ENCODE measurements at places on chromosomes 16 and 17.

DNA sequence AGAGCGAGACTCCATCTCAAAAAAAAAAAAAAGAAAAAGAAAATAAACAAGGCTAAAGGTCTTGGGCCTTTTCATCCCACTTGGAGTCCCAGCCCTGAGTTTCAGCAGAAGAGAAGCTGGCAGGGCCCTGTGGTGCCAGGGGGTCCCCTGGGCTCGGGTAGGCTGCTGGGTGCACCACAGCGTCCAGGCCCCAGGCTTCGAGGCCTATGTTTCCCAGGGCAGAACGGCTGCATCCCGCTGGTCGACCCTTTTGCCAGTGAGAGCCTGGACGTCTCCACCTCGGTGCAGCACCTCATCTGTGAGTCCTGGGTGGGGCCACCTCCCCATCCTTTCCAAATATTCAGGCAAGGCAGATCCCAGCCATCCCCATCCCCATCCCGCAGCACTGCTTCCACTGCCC is 2.2 kb downstream of the TMEM235 start:
- DNase-seq, result no peak

GRCh38 chr17:49734515-49735490 is 27.0 kb upstream of the SLC35B1 start:
- DNase-seq, result no peak

GRCh38 chr17:59719526-59719925 is 12.1 kb downstream of the VMP1 start:
- no peak for DNase-seq

- no peak for DNase-seq
Observed at GRCh38 chr17:49546546-49547535, 28.8 kb upstream of the NXPH3 start.

GRCh38 chr17:17792037-17792550 is 44.7 kb downstream of the SREBF1 start:
- DNase-seq, result no peak

GRCh38 chr17:30041551-30041950 is 75.1 kb upstream of the NSRP1 start:
- no peak for DNase-seq

DNA sequence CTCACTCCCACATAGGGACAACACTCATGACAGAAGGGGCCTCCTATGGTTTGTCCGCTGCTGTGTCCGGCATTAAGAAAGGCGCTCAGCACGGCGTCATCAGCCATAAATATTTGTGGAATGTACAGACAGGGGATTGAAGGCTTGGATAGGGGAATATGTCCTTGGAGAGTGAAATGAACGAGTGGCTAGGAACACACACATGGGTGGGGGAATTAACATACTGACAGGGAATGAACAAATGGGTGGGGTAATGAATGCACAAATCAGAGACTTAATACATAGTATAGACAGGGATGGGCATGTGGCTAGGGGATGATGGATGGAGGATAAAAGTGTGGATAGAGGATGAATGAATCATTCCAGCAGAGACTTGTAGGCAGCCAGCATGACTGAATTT is 154.0 kb upstream of the HSBP1 start:
- DNase-seq, result no peak

- DNase-seq, result no peak
Observed at GRCh38 chr17:11880714-11881113, 116.6 kb downstream of the ZNF18 start.

DNA sequence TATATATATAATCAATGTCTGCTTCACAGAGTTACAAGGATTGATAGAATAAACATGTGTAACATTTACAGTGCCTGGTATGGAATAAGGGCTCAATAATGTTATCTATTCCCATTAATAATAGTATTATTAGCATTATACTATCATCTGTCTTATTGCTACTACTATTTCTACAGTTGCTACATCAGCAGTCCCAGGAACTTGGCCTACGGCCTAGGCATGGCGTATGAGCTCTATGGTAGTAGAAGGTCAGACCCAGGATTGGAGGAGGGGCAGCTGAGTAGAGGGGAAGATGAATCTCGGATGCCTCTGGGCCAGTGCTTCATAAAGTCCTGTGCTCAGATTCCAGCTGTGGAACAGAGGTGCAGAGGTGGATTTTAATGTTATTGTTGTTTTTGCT is 146.3 kb upstream of the TBX2 start:
- no peak for DNase-seq

DNA sequence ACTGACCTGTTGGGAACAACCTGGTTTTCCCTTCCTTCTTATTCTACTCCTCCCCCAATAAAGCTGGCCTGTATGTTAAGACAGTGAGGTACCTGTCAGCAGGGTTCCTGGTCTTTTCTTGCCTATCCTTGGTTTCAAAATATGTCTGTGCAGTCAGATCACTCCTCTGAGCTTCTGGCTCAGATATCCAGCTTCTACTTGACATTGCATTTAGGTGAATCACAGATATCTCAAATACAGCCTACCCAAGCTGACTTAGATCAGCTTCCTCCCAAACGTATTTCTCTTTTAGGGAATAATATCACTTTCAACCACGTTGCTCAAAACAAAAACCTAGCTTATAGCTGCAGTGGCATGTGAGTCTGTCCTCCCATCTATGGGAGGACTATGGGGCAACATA is 48.7 kb downstream of the TEX14 start:
- DNase-seq, result no peak

- no peak for DNase-seq
Observed at GRCh38 chr17:76953946-76954345, 85.7 kb downstream of the MGAT5B start.

DNA sequence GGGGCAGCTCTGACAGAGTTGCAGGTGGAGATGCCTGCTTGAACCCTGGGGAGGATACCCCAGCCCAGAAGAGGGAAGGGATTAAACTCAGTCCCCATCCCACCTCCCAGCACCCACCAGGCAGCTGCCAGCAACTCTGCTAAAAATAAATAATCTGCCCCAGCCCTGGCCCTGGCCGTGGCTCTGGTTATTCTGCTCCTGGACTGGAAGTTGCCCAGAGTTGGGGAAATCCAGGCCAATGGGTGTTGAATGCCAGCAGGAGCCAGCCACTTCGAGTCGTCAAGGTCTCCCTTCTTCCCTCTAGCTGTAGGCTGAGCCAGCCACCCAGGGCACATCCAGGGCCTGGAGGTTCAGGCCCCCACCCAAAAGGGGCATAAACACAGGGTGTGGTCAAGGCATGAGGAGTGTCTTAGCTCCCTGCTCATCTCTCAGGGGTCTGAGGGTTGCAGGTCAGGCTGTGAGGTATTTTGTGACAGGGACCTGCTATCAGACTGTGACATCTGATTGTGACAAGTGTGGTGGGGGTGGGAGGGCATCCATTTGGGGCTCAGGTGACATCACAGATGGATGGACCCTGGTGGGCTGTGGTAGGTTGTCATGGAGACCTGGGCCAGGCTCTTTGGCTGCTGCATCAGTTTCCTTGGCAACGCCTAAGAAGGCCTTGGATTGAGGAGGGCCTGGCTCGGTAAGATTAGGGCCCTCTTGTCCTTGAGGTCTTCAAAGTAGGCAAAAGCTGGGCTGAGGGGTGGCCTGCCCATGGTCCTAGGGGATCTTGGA is 1.0 kb upstream of the RRAD start:
- DNase-seq, result no peak

DNA sequence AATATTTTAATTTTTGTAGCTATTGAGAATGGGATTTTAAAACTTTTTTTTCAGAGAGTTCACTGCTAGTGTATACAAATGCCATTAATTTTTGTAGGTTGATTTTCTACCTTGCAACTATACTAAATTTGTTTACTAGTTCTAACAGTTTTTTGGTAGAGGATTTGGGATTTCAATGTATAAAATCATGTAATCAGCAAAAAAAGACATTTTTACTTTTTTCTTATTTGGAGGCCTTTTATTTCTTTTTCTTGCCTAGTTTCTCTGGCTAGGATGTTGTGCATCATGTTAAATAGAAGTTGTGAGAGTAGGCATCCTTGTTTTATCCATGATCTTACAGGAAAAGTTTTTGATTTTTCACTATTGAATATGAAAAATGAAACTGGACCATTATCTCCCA is 602.9 kb upstream of the KIF2B start:
- no peak for DNase-seq

- DNase-seq, result no peak
Observed at GRCh38 chr16:7334801-7335560, 2.3 kb downstream of the RBFOX1 start.

DNA sequence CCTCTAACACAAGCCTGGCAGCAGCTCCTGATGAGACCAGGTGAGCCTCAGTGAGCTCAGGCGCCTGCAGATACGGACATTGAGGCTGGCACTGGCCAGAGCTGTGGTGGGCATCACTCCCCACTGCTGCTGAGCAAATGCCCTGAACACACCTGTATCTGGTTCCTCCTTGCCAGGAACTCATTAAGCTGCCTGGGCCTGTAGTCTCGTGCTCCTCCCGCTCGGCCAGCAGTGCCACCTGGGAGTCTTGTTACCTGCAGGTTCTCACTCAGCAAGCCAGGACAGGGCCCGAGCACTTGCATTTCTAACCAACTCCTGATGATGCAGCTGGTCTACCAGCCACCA is 13.3 kb downstream of the EIF4A3 start:
- DNase-seq, result no peak

- DNase-seq, result no peak
Observed at GRCh38 chr16:56278196-56278855, 87.0 kb downstream of the GNAO1 start.

- DNase-seq, result no peak
Observed at GRCh38 chr16:54431041-54431996, 144.7 kb upstream of the IRX3 start.

GRCh38 chr17:31704483-31704882 is 154.6 kb downstream of the COPRS start:
- DNase-seq, result no peak

- no peak for DNase-seq
Observed at GRCh38 chr17:51699303-51699702, 439.0 kb downstream of the UTP18 start.

DNA sequence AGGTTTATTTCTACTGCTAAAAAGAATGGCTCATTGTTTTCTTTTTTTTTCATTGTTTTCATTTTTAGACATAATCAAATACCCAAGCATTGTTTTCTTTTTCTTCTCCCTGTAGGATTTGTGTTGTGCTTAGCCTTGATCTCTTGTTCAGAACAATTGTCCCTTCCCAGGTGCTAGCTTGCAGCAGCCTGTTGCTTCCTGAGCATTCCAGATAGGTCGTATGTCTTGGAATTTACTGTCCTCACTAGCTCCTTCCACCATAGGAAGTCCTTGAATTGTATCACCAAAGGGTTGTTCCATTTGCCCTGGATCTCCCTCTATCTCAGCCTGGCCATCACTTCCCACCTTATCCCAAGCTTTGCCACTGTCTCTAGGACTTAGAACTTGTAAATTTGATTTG is 10.0 kb upstream of the VPS4A start:
- DNase-seq, result no peak

- no peak for DNase-seq
Observed at GRCh38 chr17:81400154-81400977, 5.1 kb downstream of the BAHCC1 start.

GRCh38 chr16:54050459-54051210 is 236.0 kb downstream of the IRX3 start:
- no peak for DNase-seq

DNA sequence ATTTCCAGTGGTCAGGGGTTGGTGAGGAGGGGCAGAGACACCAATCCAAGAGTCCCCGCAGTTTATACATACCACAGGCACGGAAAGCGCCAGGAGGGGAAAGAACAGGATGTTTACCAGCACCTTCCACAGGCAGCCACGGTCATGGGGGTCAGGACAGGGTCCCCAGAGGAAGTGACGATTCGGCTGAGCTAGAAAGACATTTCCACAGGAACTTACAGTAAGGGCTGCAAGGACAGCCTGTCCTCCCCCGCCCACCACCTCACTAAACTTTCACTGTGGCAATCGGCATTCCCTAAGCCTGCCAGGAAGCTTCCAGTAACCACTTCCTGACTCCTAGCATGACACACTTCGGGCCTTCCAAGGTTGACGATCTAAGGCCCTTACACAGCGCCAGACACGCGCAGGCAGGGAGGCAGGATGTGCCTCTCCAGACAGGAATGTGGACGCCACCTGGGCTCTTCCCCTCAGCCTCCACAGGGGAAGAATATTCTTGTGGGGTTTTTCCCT is 1.2 kb upstream of the MT2A start:
- no peak for DNase-seq

DNA sequence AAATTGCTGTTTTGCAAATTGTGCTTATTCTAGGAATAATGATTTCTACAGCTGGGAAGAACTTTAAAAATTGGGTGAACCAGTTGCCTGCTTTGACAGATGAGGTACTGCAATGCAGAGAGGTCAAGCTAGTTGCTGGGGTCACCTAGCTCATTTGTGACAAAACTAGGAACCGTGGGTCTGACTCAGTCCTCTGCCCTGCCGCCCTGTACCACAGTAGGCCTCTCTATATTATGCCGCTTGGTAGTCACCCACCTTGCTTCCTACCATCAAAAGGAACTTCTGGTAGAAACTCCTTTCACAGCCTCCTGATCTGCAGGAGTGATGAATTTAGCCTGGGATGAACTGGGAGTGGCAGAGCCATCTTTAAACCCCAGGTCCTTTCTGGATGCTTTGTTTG is 105.7 kb downstream of the PITPNC1 start:
- DNase-seq, result no peak

- no peak for DNase-seq
Observed at GRCh38 chr16:27685807-27686206, 135.9 kb downstream of the KATNIP start.

GRCh38 chr17:60901806-60902205 is 224.2 kb downstream of the BCAS3 start:
- no peak for DNase-seq

DNA sequence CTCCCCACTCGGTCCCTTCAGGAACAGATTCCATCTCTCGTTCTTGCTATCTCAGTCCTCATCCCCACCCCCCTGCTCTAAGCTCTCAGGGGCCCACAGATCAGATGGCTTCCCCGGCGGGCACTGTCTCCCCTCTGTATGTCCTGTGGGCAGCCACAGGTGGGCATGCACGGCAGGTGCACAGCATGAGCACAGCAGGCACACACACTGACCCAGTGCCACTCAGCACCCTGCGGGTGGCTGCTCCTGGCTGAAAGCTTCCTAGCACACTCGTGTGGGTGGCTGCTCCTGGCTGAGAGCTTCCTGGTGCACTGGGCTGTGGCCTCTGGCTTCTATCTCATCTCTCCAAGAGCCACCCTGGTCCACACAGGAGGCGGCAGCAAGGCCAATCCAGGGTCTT is 44.5 kb upstream of the SMIM36 start:
- no peak for DNase-seq

GRCh38 chr17:73870473-73870872 is 226.2 kb upstream of the SDK2 start:
- DNase-seq, result no peak

DNA sequence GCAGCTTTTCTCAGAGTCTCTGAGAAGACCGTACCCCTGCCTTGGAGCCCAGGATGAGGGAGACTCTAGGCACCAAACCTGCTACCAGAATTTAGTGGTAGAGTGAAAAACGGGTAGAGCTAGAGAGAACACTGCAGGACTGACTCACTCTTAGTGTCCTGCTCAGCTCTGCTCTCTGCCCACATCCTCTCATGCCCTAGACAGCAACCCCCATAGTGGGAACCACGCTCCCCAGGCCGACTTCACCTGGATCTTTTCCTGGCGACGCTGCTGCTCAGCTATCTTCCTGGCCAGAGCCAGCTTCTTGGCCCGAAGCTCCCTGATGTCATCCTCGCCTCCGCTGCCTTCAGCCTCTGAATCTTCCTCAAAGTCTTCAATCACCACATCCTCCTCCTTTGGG is 26.7 kb downstream of the HIC1 start:
- no peak for DNase-seq

- DNase-seq, result peak; percentile 31
Observed at GRCh38 chr16:12613131-12613991, 190.3 kb downstream of the CPPED1 start.

- DNase-seq, result peak; percentile 73
Observed at GRCh38 chr16:86563469-86564345, 2.9 kb upstream of the FOXC2 start.
